Hematopoietic multipotent progenitor cell treated with erythropoietin and hydrocortisone succinate and interleukin-3 and kit ligand, for 6 days (in vitro differentiated cells): ENCODE measurements at places on chromosomes 16 and 17.
A peak's percentile ranks its signal among the peaks of the same experiment; 100 is the strongest.

- peak; percentile 47 for DNase-seq
These were observed 7.7 kb upstream of the RARA start for GRCh38 chr17:40301315-40301714.

DNA sequence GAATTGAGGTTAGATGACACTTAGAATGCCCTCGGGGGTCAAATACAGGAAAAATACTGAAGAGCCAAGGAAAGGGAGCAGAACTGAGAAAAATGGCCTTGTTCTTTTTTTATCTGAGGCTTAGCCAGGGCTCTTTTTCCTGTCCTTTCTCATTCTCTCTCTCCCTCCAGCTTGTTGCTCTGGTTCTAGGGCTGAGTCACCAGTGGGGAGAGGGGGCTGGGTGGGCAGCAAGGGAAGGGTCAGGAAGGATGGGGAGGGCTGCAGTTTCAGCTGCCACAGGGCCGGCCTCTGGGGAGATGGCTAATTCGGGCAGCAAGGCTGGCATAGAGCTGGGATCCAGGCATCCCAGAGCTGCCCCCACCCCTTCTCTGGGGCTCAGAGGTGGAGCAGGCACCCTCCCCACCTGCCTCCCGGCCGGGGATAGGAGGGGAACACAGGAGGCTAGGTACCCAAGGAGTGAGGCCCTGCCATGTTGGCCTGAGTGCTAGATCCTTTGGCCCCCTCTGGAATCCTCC is 3.9 kb downstream of the ITGA3 start:
- no peak for DNase-seq

DNA sequence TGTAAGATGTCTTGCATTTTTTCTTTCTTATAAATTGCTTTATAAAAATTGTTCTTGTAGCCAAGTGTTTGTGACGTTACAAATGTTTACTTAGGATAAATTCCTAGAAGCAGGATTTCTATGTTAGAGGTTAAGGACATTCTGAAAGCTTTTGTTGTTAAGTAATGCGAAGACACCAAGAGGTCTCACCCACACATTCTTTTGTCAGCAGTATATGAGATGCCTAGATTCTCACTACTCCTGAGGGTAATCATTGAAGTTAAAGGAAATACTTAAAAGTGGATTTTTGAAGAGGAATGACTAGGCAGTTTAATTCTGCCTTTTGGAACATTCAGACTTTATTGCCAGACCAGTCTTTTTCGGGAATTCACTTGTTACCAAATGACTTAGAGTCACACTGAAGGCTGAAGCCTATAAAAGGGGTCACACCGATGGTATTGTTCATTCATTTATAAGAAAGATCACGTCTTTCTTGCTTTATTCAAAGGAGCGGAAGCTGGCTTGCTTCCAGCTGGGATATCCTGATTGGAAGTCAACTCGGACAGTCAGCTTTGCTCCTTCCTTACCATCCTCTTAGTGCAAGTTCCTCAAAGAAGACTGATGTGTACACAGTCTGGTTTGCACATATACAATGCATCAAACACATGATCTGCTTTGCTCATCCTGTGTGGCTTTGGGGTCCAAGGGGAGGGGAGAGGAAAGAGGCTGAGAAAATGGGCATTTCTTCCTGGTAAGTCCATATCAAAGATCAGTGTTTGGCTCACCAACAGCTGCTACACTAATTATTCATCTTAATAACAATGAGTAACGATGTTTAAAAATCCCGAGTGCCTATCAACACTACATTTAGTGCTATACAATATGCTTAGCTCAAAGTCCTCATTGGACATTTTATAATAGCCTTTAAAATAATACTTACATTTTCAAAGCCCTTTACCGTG is 160.0 kb downstream of the MAP2K6 start:
- no peak for DNase-seq

DNA sequence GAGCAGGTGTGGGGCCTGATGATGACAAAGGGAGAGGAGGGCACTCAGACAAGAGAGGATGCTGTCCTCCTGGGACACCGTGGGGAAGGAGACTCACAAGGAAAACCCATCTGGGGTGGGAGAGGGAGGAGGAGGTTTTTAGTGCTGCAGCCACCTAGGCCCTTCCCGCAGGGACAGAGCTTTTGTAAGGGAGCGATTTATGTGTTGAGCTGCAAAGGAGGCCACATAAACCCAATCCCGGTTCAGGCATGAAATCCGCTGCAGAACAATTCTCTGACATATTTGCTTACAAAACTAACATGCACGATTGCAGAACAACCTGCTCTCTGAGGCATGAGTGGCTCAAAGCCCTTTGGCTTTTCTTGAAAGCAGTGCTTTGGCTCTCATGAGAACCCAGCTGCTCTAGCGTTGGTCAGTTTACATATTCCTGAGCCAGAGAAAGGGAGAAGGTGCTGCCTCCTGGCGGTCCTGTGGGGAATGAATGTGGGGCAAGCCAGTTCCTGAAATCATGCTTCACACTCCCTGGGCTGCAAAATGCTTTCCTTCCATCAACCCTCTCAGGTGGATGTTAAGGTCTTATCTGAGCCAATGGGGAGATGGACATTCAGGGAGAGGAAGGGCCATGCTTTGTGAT is 122.4 kb upstream of the NLRP1 start:
- DNase-seq = peak; percentile 66

- peak; percentile 85 for DNase-seq
These were observed 10.9 kb downstream of the NHERF1 start for GRCh38 chr17:74759243-74759801.

- DNase-seq = no peak
These were observed 62.4 kb downstream of the NKD1 start for GRCh38 chr16:50610331-50611262.

DNA sequence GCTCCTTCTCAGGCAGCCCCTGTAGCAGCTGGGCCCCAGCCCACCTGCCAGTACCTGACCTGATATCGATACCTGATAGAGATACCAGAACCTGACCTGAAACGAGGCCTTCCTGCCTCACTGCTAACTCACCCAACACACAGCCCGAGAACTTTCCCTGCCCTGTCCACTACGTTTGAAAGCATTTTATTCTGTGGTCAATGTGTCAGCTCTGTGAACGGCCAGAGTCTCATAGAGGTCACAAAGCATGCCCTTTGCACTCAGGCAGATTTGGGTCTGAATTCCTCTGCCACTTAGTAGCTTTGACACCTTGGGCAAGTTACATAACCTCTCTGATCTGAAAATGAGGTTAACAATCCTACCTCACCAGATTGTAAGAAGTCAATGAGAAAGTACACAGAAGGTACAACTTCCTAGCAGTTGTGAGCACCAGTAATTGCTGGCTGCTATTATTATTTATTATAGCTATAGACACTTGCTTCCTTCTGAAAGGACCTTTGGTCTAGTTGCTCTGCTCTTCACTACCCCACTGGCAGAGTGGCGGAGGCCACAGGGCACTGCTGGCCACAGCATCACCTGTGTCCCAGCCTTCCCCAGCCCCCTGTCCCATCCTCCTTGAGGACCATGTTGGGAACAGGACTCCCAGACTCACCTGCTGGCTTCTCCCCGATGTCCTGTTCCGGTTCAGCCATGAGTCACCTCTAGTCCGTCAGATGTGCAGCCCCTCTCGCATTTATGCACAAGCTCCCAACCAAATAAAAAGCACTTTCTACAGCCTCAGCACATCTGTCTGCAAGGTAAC is 895 bp downstream of the ANKRD40CL start:
- DNase-seq = no peak

GRCh38 chr16:25771216-25771615 is 79.5 kb downstream of the HS3ST4 start:
- no peak for DNase-seq

DNA sequence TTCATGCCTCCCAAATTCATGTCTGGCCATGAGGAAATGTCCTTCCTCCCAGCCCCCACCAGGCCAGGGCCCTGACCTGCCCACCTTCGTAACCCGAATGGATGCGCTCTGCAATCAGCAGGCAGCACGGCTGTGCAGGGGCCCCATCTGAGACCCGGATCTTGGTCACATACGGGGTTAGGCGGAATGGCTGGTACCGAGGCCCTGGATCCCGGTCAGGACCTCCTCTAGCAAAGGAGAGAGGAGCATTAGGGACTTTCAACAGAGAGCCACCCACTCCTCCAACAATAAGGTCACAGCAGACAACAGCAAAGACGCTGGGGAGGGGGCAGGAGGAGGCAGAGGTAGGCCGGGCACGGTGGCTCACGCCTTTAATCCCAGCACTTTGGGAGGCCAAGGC is 3.6 kb downstream of the PER1 start:
- no peak for DNase-seq

DNA sequence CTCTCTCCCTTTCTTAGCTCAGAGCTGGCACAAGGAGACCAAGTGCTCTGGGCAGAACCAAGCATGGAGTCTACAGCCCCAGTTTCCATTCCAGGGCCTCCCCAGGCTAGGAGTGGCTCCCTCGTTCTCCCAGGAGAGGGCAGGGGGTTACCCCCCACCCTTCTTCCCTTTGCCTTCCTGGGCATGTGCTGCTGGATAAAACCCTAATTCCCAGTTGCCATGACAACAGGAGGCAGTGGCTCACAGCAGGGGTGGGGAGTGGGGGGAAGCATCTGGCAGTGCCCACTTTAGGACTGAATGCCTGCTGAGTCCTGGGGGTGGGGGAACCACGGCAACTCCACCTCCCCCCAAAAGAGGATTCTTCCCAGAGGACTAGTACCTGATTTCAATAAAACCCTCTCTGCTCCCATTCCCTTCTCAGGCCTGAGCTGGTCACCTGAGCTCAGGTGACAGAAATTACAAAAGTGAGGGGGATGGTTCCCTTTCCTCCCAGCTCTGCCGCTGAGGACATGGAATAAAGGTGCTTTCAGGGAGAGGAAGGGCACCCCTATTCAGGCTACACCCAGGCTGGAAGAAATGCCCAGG is 1.8 kb downstream of the MPP2 start:
- no peak for DNase-seq

- DNase-seq = no peak
These were observed 44.0 kb downstream of the MARVELD3 start for GRCh38 chr16:71669926-71670536.

DNA sequence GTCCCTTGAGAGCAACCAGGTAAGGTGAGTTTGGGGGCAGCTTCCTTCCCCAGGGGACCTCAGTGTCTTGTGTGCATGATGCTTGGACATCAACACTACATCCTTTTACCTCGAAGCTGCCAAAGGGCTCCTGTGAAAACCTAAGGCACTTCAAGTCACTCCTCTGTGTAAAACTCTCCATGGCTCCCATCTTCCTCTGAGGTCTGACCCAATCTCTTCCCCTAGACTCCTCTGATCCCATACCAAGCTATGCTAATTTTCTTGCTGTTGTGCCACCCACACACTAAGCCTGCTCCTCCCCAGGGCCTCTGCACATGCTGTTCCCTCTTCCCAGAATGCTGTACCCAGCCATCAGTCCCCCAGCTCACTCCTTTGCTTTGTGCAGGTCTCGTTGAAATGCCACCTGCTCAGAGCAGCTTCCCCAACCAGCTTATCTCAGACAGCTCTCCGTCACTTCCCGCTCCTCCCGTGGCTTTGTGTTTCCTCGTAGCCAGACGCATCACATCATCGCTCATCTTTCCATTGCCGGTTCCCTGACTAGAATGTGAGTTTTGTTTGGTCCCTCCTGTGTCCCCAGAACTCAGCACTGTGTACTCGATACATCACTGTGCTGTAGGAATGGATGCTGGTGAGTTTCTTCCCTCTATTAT is 78.4 kb downstream of the CNGB1 start:
- peak; percentile 27 for DNase-seq

DNA sequence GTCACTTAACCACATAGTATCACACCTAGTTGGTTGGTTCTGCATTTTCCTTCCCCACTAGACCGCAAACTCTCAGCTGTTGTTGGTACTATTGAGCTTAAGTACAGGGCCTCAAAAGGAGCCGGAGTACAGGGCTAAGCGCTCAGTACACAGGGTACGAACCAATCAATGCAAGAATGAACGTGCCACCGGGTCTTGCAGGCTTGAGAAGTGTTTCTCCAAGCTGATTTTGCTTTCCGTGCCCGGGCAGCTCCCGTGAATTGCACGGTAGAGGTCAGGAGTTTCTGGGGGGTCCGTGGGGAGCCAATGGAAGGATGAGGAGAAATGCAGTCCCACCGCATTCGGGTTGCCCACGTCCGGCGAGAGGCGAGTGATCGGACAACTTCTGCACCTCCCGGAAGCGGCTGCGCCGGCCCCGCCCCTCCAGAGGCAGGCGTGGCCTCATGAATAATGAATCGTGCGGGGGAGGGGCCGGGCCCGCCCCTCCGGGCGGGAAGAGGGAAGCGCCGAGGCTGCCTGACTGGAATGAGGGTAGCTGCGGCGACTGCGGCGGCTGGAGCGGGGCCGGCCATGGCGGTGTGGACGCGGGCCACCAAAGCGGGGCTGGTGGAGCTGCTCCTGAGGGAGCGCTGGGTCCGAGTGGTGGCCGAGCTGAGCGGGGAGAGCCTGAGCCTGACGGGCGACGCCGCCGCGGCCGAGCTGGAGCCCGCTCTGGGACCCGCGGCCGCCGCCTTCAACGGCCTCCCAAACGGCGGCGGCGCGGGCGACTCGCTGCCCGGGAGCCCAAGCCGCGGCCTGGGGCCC is at the start of gene SNTB2:
TSS of gene SNTB2 (plus strand) at position 523 of the 804 bp plus-strand sequence. CDS start at position 526, 3 bp downstream.
- DNase-seq = peak; percentile 94

GRCh38 chr16:6903671-6904070 is 429.0 kb upstream of the RBFOX1 start:
- DNase-seq = no peak

GRCh38 chr17:79171188-79171587 is 96.6 kb downstream of the ENGASE start:
- DNase-seq = no peak

GRCh38 chr16:30053376-30054015 is 12.1 kb upstream of the ALDOA start:
- no peak for DNase-seq

DNA sequence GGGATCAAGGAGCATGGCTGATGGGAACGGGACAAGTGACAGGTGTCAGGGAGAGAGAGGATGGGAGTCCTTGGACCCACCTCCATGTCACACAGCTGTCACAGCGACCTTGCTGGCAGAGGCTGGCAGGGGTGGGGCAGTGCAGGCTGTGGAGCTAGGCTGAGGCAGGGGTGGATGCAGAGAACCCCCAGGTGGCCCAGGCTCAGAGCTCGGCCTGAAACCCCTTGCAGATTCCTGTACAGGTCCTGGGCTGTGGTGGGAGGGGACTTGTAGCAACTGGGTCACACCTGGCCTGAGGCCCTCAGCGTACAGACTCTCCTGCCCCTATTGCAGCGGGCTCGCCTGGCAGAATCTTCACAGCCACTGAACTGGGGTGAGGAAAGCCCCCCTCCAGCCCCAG is 174.1 kb downstream of the NTN1 start:
- DNase-seq = no peak

DNA sequence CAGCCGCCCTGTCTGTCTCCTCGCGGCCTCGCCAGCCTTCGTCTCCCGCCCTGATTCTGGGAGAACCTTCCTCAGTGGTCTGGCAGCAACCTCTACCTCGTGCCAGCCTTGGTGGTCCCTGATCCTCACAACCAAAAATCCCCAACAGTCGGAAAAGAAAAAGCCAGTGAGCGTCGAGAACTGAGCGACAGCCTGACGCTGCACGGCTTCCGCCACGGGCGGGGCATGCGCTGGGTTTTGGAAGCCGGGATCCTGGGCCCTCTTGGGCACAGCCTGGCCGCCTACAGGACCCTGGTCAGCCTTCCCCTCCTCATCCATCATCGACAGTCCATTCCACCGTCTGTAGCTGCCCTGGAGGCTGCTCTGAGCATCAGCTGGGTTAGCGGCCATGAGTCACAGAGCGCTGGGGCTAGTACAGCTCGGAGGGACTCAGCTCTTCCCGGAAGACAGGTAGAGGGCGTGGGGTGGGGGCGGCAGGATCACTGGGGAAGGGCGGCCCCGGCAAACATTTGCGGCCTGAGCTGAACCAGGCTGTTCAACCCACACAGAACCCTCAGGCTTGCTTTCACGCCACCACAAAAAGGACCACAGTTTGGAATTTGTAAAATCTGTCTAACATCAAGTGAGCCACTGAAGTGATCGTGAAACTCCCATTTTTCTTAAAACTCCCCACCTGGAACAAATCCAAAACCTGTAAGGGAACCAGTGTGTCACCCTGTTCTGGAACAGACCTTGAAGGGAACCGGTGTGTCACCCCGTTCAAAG is 55.4 kb upstream of the DOC2B start:
- DNase-seq = no peak
